ENCODE measurements at places on chromosomes 1 and 21.

DNA sequence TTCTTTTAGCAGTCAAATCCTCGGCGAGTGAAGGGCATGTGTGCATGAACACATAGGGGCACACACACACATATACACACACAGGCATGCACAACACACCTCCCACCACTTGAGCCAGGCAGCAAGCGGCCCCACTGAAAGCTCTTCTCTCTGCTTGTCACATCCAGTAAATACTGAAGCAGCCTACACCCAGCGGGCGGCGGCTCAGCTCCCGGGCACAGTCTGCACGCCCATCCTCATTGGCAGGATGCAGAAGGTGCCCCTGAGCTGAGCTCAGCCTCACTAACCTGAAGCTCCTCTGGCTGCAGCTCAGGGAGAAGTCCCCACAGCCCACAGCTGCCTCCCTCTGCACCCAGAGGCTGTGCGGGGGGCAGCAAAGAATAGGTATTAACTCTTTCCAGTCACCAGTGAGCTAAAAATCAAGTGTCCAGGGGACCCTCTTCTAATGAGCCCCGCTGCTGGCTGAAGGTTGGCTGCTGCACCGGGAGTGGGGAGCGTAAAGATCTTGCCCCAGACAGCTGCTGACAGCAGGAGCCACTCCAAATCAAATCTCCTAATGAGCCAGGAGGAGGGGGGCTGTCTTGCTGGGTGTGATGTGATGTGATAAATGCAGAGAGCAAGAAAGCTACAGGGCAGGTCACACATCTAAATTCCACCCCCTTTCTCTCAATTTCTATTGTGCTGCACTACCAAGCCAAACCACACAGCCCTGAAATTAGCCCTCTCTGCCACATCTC lies 12.5 kb downstream of the RGS8 start:
- DNase-seq: no peak

GRCh38 chr1:207097871-207098324 lies 6.1 kb upstream of the C4BPA start:
- no peak for DNase-seq

DNA sequence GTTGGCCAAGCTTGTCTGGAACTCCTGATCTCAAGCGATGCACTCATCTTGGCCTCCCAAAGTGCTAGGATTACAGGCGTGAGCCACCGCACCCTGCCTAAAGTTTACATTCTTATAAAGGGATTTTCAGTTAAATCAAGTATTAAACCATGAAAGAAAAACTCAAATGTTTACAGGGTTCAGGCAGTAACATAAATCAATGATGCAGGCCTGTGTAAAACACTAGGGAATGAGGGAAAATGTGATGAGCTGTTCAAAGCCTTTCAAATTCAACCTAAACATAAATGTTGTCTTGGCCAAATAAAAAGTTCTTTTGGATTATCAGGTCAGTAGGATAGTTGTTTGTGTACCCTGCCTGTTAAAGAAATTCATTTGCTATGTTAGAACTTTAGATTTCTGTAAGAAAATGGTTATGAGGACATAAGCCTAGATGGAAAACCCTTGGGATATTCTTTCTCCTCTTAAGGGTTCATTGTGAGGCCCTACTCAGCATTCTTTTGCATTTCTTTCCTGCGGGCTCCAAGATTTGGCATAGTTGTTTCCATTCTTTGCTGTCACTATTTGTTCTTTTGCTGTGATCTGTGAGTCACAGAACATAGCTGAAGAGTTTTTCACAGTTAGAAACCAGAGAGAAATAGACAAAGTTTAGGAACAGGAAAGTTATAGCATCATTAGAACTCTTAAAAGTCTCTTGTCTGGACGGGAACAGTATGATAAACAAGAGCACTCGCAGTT lies 8.9 kb upstream of the ZRANB2 start:
- DNase-seq: no peak

DNA sequence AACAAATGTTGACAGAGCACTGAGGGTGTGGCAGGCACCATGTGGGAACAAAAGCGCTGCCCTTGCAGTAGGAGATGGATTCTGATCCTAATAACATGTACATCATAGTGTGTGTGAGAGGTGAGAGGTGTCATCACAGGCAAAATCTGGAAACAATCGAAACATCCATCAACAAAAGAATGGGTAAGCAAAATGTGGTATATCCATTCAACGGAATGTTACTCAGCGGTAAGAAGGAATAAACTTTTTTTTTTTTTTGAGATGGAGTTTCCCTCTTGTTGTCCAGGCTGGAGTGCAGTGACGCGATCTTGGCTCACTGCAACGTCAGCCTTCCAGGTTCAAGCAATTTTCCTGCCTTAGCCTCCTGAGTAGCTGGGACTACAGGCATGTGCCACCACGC lies 112.3 kb downstream of the ACTL8 start:
- DNase-seq: no peak

DNA sequence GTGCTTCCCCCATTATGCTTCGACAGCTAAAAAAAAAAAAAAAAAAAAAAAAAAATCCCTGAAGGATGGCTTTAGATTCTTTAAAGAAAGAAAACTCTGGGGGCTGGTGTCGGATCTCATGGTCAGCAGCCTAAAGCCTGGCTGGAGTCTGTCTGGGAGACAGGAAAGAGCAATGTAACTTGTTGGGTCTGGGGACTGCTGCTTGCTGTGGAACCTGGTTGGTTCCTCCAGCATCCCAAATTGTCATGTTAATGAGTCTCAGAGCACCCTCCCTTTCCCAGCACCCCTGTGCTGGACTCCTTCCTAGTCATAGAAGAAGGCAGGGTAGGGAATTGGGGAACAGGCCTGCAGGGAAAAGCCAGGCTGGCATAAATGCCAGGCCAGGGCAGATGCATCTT lies 3.0 kb downstream of the KCNC4 start:
- no peak for DNase-seq

- DNase-seq: no peak
Measured at GRCh38 chr1:3596663-3597598, 14.4 kb downstream of the MEGF6 start.

GRCh38 chr1:983798-984475 lies 2.0 kb upstream of the PERM1 start:
- DNase-seq: peak; percentile 16

DNA sequence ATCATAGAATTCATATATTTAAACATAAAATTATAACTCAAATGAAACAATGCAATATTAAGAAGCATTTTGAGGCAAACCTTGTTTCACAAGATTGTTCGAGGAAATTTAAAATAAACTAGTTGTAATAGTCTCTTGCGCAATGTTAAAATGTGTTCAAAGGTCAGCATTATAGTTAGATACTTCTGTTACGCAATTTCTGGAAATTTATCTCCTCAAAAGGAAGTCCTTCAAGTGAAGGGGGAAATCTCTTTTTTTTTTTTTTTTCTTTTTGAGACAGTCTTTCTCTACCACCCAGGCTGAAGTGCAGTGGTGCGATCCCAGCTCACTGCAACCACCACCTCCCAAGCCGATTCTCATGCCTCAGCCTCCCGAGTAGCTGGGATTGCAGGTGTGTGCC lies 52.1 kb downstream of the FMO4 start:
- DNase-seq: no peak

DNA sequence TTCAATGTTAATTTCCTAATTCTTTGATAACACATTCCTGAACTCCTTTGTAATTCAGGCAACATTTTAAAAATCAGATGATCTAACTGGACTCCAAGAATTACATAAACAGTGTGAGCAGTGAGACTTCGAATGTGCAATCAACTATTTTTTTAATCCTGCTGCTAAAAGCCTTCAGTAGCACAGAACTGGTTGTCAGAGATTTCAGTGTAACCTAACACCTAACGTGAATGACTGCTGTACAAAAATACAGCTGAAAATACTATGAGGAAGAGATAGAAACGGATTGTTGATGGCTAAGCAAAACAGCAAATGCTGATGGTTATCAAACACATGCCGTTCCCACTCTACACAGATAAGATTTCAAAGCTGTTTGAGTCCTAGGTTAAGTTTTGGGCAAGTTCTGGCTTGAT lies 46.1 kb downstream of the APP start:
- DNase-seq: no peak

Measured in midbrain (tissue), 1 donor.